ENCODE measurements at places on chromosomes 2 and 18. TPM values are rescaled to one million over a fixed set of nuclear protein-coding genes. Genes with fewer than 3 reads are reported as not detected.

ZNF521 gene
- 7.8 TPM for total RNA-seq

SPDYA gene
- total RNA-seq, result 1.0 TPM

DSG4 gene
- total RNA-seq, result not detected

C1QL2 gene
- total RNA-seq, result not detected

IL37 gene
- not detected for total RNA-seq

RGPD3 gene
- 0.13 TPM for total RNA-seq

RIT2 gene
- total RNA-seq, result not detected

GALR1 gene
- total RNA-seq, result not detected

TBR1 gene
- total RNA-seq, result not detected

CYBRD1 gene
- total RNA-seq, result 230 TPM

CABLES1 gene
- total RNA-seq, result 39.2 TPM

MARCO gene
- 499 TPM for total RNA-seq

TM4SF20 gene
- total RNA-seq, result not detected

CCDC74B gene
- total RNA-seq, result 20.5 TPM

EN1 gene
- not detected for total RNA-seq

ZDBF2 gene
- 6.9 TPM for total RNA-seq

GORASP2 gene
- total RNA-seq, result 54.4 TPM

PTPRM gene
- 111 TPM for total RNA-seq

LINC00305 gene
- total RNA-seq, result not detected

CRYGC gene
- total RNA-seq, result not detected

SERPINB13 gene
- not detected for total RNA-seq

IL36B gene
- total RNA-seq, result not detected

ABI2 gene
- total RNA-seq, result 30.3 TPM

SEPTIN10 gene
- total RNA-seq, result 87.8 TPM

MC2R gene
- total RNA-seq, result not detected

IAH1 gene
- 43.9 TPM for total RNA-seq

KIF5C gene
- total RNA-seq, result 1.2 TPM

OTX1 gene
- 0.24 TPM for total RNA-seq

ARMC9 gene
- 58.4 TPM for total RNA-seq

UGT1A9 gene
- total RNA-seq, result not detected

LYPD6B gene
- 0.46 TPM for total RNA-seq

SLC5A7 gene
- 1.3 TPM for total RNA-seq

HNMT gene
- 46.5 TPM for total RNA-seq

FEV gene
- total RNA-seq, result not detected

CD28 gene
- 1.3 TPM for total RNA-seq

RNU2-63P gene
- not detected for total RNA-seq

HK2 gene
- 42.0 TPM for total RNA-seq

RRM2 gene
- total RNA-seq, result 4.4 TPM

CHST9 gene
- total RNA-seq, result 2.7 TPM

GAREM1 gene
- 9.2 TPM for total RNA-seq

GLI2 gene
- total RNA-seq, result 8.8 TPM

B4GALT6 gene
- 1.8 TPM for total RNA-seq

DSC3 gene
- total RNA-seq, result 0.98 TPM

TMEM182 gene
- 1.7 TPM for total RNA-seq

MRO gene
- total RNA-seq, result 0.77 TPM

SIX3 gene
- not detected for total RNA-seq

UXS1 gene
- total RNA-seq, result 111 TPM

All from upper lobe of left lung (tissue), 6 donors.